ENCODE measurements at places on chromosomes 1 and 21. TPM values are rescaled to one million over a fixed set of nuclear protein-coding genes. Genes with fewer than 3 reads are reported as not detected.

DNA sequence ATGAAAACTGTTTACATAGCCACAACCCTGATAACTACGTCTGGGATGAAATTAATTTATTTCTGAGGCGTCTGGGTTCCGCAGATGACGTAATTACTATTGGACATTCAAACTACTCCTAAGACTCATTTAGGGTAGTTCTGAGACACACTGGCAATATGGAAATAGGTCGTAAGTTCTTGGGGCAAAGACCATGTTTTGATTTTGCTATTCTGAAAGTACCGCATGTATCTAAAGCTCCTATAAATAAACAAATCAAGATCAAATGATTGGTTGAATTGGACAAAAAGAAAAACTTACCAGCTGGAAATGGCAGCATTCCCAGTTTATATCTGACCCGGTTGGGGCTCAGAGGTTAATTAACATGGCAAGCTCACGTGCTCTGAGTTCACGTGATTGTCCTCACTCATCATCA lies 74.3 kb downstream of the DHRS3 start:
- no peak for DNase-seq

- DNase-seq: no peak
These were observed 23.8 kb upstream of the LRRC8C start for GRCh38 chr1:89608984-89609725.

- no peak for DNase-seq
These were observed 19.2 kb downstream of the NFASC start for GRCh38 chr1:204889681-204890383.

- no peak for DNase-seq
These were observed 12.6 kb upstream of the IFNAR1 start for GRCh38 chr21:33312121-33312520.

DNA sequence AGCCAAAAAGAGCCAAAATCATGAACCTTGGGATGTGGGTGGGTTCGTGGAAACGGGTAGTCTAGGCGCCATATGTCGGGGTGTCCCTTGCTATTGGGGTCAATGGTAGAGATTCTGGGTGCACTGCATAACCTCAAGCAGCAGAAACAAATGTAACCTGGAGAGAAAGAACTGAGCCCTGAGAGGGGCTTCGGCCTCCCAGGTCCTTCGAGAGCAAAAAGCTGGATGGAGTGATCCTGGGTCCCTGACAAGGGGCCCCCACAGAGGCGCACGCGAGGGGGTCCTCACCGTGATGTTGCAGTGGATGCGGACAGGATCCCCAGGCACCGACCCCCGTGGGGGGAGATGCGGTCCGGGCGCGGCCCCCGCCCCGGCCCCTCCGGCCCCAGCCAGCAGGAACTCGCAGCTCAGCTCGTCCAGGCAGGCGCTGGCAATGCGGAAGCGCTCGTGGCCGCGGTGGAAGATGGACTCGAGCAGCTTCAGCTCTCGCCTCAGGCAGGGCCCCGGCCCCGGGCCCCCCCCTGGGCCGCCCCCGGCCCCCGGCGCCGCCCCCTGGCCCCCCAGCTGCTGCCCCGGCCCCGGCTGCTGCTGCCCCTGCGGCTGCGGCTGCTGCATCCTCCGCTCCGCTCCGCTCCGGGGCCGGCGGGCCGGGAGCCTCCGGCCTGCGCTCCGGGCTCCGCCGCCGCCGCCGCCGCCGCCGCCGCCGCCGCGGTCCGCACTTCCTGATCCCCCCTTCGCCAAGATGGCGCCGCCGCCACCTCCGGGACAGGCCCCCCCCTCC lies at the start of gene UBE2Q1:
UBE2Q1 (minus strand) TSS at position 724 of the 781 bp plus-strand sequence; CDS start at position 615, 109 bp downstream.
- DNase-seq: no peak

DNA sequence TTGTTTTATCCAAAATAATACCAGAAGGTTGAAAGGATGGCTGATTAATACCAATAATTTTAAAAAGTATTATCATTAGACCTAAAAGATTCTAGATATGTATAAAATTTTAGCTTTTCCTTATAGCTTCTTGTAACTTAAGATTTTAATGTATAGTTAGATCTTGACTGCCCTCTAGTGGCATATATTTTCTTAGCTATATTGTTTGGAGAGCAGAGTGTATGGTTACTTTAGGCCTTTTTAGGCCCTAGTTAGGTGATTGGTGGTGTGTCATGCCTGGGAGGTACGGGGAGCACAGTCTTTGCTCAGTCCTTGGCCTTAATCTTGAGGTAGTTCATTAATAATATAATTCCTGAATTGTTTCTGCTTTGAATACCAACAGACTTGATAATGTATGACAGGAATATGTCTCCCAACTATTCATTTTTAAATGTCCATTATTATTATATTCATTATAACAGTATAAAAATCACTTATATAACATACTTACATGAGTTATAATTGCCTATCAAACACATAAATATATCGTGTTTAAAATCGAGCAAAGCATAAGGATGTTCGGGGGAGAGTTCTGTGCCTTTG lies 328.4 kb downstream of the ZP4 start:
- DNase-seq: no peak

DNA sequence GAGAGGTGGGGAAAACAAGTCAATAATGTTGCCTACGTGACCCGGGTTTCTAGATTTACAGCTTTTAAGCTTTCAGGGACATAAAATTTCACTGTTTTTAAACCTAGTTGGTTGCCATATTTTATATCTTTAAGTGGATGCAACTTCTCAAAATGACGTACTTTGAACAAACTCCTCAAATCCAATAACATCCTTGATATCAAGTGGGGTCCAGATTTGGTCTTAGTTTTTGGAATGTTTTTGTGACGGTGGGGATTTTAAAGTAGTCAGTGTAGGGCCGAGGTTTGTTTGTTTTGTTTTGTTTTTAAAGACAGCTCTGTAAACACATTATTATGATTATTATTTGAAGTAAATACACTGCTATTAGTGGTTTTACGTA lies 453 bp downstream of the CDKN2C start:
- no peak for DNase-seq

GRCh38 chr21:34912022-34912945 lies 136.8 kb downstream of the RUNX1 start:
- DNase-seq: no peak

- DNase-seq: no peak
These were observed 105.0 kb upstream of the ADGRL2 start for GRCh38 chr1:81695741-81696140.

Gene ILDR2
- total RNA-seq: 2.1 TPM

Gene NEGR1
- total RNA-seq: not detected

Gene FCRL2
- not detected for total RNA-seq

Data from natural killer cell treated with Interleukin-12 subunit alpha and Interleukin-12 subunit beta and Interleukin-15 and Interleukin-18, amount 100 ng/mL, for 72 hours (primary cell).